ENCODE measurements at places on chromosomes 1 and 21.

DNA sequence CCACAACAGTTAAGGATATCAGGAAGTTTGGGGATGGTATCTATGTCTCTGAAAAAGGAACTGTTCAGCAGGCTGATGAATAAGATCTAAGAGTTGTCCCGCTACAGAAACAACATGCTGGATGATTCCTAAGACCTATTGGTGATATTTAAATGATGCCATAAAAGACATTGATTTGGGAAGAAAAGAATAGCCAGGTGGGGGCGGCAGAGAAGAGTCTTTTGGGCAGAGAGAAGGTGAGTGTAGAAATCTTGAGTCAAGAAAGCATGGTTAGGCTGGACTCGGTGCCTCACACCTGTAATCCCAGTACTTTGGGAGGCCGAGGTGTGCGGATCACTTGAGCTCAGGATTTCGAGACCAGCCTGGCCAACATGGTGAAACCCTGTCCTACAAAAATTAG, 11.8 kb upstream of the TMEM201 start:
- DNase-seq = no peak

- DNase-seq = no peak
Measured at GRCh38 chr1:39165049-39165448, 39.4 kb upstream of the MACF1 start.

GRCh38 chr1:109910123-109910962, at the start of gene CSF1:
TSS of gene CSF1 (plus strand) at chr1:109910849. CDS start at chr1:109911024, 175 bp downstream.
- no peak for DNase-seq

DNA sequence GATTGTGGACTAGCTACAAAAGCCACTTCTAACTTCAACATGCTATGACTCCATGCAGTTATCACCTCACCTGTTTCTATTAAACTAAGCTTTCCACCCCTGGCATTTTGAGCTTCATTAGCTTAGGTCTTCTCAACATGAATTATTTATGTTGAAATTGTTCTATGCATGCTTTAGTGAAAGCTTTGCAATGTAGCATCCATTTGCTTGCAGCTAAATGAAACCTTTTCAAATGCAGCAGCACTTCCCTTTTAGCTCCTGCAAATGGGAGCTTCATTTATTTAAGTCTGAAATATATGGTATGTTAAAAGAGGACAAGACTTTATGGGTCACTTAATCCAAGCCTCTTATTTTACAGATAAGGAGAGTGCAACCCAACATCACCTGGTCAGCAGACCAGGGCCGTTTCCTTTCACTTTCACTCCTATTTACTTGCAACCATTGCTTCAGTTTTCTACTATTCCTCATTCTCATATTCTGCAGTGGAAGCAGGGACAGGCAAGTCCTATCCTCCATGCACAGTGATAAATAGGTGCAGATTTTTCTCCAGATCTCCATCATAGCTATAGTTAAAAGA, 56.4 kb upstream of the SAMSN1 start:
- DNase-seq = no peak

- no peak for DNase-seq
Measured at GRCh38 chr1:77378723-77379535, 97.1 kb downstream of the AK5 start.

- no peak for DNase-seq
Measured at GRCh38 chr1:29197590-29197924, 15.9 kb upstream of the SRSF4 start.

- no peak for DNase-seq
Measured at GRCh38 chr1:101632548-101633272, 364.0 kb downstream of the OLFM3 start.

DNA sequence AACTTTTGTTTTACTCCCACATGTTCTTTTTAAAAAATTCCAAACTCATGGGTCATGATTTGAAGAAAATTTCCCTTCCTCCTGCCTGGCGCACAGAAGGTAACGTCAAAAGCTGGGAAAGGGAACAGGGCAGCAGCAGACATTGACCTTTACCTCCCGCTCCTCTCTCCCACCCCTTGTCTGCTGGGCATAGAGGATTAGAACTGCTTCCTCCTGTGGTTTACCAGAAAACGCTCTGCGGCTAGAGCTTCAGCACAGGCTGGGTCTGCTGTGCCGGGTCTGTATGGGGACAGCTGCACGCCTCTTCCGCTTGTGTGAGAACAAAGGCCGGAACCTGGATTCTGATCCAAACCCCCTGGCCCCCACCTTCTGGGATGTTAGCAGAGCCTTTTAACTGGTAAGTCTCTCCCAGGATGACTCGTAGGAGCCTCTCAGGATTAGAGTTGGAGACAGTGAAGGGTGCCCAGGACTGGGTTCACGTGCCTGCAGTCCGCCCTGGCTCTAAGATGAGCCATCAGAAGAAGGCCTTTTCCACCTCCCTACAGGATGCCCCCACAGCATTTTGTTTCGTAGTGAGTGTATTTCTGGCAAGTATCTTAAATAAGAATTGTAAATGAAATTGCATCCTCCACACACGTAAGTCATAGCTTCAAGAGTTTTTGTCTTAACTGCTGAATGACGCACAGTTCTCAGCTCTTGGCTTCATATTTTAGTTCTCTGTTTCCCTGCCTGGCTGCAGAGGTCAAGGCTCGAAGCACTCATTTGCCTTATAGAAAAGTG, 5.2 kb downstream of the H6PD start:
- no peak for DNase-seq

DNA sequence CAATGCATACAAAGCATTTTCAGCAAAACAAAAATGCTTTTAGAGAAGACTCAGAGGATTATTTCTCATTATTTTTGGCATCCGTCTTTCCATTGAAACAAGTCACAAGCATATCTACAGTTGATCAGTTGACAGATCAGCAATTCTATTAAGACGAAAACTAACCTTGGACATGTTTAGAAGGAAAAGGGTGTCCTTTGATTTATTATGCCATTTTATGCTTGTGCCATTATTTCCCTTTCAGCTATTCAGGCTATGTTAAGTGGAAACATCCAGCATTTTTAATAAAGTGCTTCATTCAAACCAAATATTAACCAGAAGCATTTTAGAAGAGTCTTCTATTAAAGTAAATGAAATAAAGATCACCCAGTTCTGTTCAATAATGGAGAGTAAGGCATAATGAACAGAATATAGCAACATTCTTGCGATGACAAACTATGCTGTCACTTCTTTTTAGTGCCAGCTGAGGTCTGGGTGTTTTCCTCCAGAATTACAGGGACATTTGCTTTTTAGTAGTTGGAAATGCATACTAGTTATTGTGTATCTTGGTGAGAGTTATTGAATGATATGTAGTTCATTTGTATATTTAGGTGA, 481.4 kb downstream of the PLA2G4A start:
- DNase-seq = no peak

DNA sequence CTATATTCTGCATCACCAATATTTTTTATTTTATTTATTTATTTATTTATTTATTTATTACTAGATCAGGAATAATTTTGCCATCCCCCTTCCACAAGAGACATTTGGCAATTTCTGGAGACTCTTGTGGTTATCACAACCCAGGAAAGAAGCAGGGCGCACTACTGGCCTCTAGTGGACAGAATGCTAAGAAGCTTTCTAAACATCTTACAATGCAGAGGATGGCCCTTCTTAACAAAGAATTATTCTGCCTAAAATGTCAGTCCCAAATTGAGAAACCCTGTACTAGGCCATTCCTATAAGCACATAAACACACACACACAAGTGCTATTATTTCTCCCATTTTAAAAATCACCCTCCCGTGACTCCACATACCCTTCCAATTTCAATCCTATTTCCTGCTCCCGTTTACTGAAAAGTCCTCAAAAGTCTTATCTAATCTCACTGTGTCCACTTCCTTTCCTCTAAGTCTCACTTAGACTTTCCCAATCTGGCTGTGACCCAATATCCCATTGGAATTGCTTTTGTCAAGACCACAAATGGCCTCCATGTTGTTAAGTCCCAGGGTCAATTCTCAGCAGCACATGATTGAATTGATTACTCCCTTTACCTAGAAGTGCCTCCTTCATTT, 43.7 kb upstream of the RNF11 start:
- DNase-seq = no peak

- no peak for DNase-seq
Measured at GRCh38 chr1:16294219-16295212, 57.5 kb upstream of the CPLANE2 start.

- no peak for DNase-seq
Measured at GRCh38 chr1:176791906-176792305, 328.9 kb downstream of the PAPPA2 start.

- DNase-seq = no peak
Measured at GRCh38 chr1:231628207-231628876, 1.8 kb downstream of the DISC1 start.

DNA sequence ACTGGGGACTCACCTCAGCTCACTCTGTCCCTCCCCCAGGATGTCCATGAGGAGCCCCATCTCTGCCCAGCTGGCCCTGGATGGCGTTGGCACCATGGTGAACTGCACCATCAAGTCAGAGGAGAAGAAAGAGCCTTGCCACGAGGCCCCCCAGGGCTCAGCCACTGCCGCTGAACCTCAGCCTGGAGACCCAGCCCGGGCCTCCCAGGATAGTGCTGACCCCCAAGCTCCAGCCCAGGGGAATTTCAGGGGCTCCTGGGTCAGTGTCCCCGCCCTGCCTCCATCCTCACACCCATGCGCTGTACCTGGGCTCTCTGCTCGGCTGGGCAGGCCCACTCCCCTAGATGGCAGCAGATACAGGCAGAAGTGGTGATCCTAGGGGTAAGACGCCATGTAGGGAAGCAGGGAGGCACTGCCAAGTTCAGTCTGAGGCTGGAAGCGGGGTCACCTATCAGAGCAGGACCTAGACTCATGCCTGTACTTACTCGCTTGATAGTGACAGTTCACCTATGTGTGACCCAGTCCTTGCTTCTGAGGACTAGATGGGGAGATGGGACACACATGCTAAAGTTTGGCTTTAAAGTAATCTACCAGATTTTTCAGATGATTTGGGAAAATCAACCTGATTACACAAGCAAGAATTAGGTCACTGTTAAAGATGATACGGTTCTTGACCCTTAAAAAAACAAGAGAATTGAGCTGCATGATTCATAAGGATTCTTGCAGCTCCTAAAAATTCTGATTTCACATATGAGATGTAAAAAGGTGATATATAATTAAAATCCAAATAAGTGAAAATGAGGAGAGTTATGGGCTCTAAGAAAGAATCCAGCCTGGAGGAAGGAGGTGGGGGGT, 38.7 kb downstream of the ETNK2 start:
- no peak for DNase-seq

- DNase-seq = no peak
Measured at GRCh38 chr1:84339503-84339902, 38.0 kb downstream of the SAMD13 start.

DNA sequence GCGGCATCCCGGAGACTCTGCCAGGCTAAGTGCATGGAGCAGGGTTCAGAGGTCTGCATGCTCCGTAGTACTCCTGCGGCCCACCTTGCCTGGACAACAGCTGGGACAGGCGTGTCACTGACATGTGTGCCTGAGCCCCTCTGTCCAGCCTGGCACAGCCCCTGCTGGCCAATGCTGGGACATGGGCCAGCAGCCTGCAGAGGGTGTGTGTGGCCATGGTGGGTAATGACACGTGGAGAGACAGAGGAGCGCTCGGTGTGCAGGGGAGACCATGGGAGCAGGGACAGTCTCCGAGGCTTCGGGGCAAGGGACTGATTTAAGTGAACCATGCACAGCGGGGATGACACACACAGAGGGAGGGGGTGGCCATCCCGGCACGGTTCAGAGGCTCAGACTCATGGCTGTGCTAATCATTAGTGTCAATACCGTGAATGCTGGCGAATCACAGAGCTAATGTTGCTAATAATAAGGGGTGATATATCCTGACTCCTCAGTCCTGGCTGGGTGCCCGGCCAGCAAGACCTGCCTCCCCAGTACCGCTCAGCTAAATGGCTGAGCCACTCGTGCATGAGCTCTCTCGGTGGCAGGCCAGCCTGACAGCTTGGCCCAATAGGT, 41.5 kb downstream of the IGSF21 start:
- DNase-seq = no peak

DNA sequence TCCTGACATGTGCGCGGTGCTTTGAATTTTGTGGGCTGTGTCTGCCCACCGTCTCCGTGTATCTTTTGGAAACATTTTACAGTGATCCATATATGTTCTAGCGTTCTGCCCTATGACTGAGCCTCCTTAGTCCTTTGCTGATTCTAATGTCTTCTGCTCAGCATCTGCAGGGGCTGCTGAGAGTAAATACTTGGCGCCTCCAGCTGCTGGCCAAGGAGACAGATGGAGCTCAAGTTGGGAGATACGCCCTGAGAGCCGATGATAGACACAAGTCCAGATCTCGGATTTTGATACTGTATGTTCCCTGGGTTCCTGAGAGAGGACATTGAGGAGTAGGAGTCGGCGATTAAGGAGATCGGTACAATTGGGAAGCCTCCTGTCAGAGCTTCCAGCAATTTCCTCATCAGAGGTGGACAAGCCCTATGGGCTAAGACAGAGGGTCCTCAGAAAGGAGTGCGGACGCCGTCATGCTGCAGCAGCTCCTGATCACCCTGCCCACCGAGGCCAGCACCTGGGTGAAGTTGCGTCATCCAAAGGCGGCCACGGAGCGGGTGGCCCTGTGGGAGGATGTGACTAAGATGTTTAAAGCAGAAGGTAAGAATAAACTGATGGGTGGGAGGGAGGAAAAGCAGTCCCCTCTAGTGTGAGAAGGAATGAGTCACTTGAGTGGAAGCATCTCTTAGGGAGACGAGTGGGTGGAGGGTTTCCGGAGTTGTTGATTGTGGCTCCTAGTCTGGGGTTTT, 390 bp downstream of the ZFP69B start:
- no peak for DNase-seq

DNA sequence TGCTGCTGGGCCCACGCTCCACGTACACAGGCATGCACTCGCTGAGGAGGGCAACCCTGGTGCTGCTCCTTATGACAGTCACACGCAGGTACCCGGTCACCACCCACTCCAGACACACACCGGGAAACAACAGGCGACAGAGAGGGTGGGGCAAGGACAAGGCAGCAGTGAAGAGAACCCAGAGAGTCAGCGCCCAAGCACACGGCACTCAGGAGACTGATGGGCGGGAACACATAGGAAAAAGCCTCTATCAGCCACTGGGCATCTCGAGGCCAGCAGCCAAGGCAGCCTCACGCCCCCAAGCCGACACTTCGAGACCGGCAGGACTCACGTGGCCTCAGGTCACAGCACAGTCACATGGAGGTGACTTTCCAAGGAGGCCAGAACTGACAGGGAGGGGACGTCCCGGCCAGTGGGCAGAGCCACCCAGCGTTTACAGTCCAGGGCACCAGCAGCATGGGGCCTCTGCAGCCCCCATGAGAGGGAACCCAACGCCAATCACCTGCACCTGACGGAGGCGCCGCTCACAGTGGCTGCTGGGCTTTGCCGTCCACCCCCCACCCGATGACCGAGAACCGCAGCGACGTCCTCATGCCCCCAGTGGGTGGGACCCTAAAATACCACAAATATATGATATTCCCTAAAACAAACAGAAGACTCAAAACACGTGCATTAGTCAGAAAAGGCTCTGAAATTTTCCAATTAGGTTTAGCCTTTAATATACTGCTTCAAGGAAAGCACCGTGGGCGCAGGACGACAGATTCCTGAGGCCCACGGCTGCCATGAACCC, 19.7 kb downstream of the PTTG1IP start:
- no peak for DNase-seq

GRCh38 chr1:229432905-229433304, 989 bp downstream of the ACTA1 start:
- DNase-seq = no peak

- DNase-seq = no peak
Measured at GRCh38 chr1:24866211-24867083, 63.6 kb downstream of the RUNX3 start.
